ENCODE measurements at places on chromosomes 1 and 21. TPM values are rescaled to one million over a fixed set of nuclear protein-coding genes. Genes with fewer than 3 reads are reported as not detected.

C1orf185 gene
- total RNA-seq = not detected

DNA sequence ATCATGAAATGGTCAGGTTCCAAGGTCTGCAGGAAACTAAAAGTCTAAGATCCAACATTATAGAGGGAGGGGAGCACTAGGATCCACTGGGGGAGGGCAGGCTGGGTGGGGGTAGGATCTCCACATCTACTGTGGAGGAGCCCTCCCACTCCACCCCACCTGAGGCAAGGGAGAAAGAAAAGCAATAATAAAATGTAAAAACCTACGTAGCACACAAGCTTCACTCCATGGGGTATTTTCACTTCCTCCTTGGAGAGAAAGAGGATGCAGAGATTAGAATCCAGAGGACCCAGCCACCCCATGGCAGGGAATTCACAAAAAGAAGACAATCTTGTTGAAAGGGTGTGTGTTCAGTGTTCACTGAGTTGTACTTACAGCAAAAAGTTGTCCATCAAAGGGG, 14.4 kb downstream of the SPOCD1 start:
- no peak for DNase-seq

- DNase-seq = peak; percentile 0
Observed at GRCh38 chr1:165444897-165445370, at the start of gene RXRG. Gene RXRG, minus strand, starts transcription at chr1:165445126. Its CDS starts 233 bp downstream, at chr1:165444893.

GRCh38 chr21:34952701-34953100, 96.4 kb downstream of the RUNX1 start:
- DNase-seq = no peak

NECTIN4 gene
- total RNA-seq = 0.18 TPM

DNA sequence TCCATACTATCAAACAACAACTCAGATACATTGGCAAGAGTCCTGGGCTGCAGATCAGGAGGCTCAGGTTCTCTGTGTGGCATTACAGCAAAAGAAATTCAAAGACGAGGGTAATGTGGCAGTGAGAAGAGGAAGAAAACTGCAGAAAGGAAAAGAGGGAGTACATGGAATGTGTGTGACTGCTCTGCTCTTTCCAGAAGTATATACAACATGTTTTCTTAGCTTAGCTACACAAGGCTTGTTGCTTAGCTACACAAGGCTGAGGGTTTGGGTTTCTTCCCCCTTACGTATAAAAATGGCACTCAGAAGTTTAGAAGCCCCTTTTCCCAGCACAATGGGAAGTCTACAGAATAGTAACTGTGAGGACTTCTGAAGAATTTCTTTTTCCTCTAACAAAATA, 86.0 kb downstream of the PRRX1 start:
- no peak for DNase-seq

- no peak for DNase-seq
Observed at GRCh38 chr1:47510282-47510811, 72.5 kb downstream of the FOXD2 start.

ARHGEF10L gene
- total RNA-seq = 5.0 TPM

DNA sequence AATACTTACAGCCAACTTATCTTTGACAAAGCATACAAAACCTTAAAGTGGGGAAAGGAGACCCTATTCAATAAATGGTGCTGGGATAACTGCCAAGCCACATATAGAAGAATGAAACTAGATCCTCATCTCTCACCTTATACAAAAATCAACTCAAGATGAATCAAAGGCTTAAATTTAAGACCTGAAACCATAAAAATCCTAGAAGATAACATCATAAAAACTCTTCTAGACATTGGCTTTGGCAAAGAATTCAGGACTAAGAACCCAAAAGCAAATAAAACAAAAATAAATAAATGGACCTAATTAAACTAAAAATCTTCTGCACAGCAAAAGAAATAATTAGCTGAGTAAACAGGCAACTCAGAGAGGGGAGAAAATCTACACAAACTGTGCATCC, 335.6 kb upstream of the PBX1 start:
- no peak for DNase-seq

OMA1 gene
- total RNA-seq = 5.9 TPM

- no peak for DNase-seq
Observed at GRCh38 chr1:156021093-156021428, 310 bp upstream of the SSR2 start.

DNA sequence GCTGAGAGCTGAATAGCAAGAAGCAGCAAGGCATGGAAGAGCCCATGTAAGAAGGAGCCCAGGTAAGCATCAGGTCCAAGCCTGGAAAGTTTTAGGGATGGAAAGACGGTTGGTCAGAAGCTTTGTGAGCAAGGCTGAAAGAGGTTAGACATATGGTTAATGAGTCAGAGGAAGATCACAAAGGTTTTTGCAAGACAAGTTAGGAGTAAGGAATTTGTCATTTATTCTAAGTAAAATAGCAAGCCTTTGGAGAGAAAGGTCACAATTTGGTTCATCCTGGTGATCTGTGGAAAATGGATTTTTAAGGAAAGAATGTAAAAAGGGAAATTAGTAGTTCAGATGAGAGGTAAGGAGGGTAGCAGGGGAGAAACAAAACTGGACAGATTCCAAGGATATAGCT, 106.7 kb downstream of the DPYD start:
- DNase-seq = peak; percentile 54

CFHR4 gene
- not detected for total RNA-seq

DNA sequence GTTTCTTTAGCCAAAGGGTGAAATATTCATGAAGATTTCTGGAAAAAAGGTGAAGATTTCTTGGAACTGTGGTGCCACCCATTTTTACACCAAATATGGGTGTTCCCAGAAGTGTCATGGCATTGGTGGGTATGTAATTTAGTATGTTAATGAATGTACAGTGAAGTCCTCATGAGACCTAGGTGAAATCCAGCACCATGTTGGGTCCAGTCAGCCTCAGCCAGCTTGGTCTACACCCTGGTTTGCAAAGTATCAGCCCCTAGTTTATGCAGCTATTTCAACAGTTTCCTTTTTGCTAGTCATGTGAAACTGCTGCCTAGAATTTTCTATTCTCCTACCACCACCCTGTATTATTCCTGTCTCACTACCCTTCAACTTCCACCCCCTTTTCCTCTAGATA, 63.1 kb upstream of the CXADR start:
- DNase-seq = no peak

HFM1 gene
- total RNA-seq = 0.83 TPM

ZNF678 gene
- total RNA-seq = 4.8 TPM

GRCh38 chr1:112444269-112444668, 48.3 kb downstream of the CTTNBP2NL start:
- DNase-seq = peak; percentile 77

S100A12 gene
- total RNA-seq = not detected

FAM167B gene
- 0.18 TPM for total RNA-seq

DNA sequence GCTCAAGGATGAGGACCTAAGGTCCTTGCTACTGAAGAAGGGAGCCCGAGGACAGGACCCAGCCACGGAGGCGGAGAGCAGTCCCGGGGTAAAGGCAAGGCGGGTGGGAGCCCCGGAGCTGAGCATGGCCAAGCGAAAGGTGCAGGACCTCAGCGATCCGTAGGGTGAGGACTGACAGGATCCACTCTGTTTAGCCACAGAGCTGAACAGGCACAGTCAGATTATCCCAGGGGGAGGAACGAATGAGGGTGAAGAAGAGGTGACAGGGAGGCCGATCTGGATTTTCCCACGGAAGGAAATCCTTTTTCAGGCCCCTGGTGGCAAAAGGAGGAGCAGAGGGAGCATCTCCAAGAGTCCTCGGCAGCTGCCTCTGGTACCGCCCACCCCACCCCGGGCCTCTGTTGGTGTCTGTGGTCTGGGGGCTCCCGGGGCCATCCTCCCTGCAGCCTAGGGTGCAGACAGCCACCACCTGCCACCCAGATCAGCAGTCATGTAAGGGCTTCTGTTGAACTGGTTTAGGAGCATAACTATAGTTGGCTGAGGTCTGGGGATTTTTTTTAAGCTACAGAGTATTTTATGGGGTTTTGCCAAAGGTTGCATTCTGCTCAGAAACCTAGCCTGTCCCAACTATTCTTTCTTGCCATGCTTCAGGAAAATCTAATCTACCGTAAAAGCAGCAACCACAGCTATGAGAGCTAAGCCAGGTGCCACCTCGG, 32.3 kb upstream of the LBR start:
- DNase-seq = no peak

DNA sequence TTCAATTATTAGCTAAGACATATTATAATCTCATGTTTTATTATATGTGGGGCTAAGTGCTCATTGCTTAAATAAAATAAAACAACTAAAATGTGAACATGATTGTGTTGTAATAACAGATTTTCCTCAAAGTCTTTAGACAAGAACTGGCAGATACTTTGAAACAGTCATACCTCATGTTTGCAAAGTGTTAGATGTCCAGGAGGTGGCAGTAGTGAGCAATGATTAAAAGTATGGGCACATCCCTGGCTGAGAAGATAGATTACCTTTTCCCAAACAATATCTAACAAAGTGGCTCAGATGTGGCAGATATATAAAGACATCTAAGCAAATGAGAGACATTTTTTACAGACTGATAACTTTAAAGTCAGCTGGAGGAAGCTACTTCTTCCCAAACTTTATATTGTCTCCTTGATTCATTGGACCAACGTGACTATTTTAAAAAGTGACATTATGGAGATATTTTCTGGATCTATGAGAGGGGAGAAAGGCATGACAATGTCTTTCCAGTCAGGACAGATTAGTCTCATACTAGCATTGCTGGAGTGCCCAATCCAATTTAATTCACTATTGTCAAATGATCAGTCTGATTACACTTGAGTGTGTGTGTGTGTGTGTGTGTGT, 269.8 kb downstream of the S1PR1 start:
- DNase-seq = peak; percentile 31

WDTC1 gene
- total RNA-seq = 9.9 TPM

DNA sequence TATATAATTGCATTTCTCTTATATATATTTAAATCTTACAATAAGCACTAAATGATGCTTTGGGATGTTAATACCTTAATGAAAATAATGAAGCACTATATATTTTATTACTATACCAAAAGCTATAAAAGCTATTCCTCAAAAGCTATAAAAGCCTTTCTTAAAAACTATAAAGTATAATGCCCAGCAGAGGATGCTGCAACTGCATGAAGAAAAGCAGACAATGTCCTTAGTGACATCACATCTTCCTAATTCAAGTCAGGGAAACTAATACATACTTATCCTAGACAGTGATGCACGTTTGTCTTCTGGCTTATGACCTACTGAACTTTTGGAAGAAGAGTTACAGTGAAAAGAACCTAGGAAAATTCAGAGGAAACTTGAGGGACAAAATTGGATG, 13.6 kb upstream of the C1orf185 start:
- no peak for DNase-seq

PADI3 gene
- total RNA-seq = not detected

GRCh38 chr1:44775078-44775929, at the start of gene RPS8:
Gene RPS8, plus strand, starts transcription at chr1:44775540. Its CDS starts 57 bp downstream, at chr1:44775597.
- DNase-seq = peak; percentile 93

CDCP2 gene
- not detected for total RNA-seq

DNA sequence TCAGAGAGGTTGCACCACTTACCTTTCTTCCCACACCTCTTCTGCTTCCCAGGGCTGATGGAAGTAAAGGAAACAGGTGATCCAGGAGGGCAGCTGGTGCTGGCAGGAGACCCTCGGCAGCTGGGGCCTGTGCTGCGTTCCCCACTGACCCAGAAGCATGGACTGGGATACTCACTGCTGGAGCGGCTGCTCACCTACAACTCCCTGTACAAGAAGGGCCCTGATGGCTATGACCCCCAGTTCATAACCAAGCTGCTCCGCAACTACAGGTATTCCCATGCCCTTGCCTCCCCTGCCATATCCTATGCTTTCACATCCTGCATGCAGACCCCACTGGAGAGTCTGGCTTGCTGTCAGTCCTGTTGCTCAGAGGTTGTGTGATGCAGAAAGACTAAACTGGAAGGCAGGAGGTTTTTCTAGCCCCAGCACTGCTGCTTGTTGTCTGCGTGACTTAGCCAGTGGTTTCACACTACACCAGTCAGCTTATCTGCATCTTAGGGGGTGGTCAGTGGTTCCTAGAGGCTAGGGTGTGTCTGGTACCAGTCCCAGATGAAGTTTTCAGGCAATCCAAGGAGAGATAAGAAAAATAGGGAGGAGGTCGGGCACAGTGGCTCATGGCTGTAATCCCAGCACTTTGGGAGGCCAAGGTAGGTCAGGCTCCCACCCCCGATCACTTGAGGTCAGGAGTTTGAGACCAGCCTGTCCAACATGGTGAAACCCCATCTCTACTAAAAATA, 10.2 kb downstream of the RHOC start:
- no peak for DNase-seq

GRCh38 chr1:204127597-204128242, 24.1 kb downstream of the ETNK2 start:
- peak; percentile 88 for DNase-seq

DNA sequence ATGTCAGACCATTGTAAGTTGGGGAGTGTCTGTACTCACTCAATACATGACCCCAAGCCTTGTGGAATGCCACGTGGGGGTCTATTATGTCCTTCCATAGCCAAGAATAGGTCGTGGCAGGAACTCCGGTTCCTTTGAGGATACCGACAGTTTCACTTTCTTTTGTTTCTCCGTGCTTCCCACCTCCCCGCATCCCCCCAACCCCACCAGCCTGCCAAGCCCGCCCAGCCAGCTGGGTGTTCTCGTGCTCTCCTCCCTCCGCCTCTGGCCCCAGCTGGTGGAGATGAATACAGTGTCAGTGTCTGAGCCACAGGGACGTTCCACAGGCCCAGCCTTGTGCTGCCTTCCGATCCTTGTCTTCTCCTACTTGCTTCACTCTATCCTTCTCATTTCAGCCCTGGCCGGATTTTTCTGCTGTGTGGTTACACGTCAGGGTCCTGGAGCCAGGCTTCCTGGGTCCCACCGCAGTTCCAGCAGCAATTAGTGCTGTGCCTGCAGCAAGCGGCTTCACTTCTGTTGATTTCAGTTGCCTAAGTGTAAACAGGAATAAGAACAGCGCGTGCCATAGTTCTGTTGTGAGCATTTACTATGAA, 4.1 kb upstream of the AGTRAP start:
- peak; percentile 70 for DNase-seq

All from IMR-90 (cell line).